ENCODE measurements at places on chromosomes 6 and 20.
A peak's percentile ranks its signal among the peaks of the same experiment; 100 is the strongest.

DNA sequence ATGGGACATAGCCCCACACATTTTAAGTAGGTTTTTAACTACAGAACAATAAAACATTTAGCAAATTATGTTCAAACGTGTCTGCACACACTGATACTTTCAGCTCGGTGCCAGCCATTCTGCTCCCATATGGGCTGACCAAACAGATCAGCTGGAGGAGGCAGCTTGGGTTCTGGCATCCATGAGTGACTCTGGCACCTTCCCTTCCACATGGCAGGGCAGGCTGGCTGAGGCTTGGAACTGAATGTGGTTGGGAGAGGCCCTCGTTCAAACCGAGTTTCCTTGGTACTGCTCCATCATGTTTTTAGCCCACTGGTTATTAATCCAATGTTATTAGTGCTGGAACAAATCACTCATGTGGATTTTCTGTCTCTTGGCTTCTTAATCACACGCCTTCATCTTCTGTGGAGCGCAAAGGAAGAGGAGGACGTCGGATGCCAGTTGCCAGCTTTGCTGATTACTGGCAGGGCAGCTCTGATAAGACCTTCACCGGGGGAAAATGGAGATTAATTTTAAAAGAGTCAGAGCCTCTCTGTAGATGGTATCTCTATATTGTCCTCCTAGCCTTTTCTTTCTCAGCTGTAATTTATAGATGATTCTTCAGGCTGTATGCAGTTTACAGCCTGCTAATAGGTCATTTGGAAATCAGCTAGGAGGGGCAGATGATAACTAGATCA is 93.1 kb upstream of the TIAM2 start:
- no peak for DNase-seq

DNA sequence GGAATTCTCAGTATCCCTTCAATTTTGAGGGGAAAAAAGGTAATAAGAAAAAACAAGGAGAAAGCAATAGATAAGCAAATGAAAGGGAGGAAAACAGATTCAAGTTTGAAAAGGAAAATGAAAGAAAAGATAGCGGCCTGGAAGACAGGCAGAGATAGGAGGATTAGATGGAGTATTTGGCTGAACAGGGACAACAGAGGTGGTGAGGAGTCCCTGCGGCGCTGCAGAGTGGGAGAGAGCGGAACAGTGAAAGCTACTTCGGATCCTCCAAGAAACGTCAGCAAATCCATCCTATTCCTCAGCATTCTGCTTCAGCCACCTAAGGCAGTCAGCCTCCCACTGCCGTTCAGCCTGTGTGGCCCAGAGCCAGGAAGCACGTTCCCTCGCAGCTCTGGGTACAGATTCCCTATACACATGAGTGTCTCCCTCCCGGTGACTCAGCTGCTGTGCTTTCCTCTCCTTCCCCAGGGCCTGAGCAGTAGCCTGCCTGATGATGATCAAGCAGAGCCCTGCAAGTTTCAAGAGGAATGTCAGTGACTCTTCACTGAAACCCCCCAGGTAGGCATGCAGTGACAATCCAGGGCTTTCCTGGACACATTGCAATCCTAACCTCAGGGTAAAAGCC is 43.4 kb upstream of the CDYL start:
- peak; percentile 27 for DNase-seq

DNA sequence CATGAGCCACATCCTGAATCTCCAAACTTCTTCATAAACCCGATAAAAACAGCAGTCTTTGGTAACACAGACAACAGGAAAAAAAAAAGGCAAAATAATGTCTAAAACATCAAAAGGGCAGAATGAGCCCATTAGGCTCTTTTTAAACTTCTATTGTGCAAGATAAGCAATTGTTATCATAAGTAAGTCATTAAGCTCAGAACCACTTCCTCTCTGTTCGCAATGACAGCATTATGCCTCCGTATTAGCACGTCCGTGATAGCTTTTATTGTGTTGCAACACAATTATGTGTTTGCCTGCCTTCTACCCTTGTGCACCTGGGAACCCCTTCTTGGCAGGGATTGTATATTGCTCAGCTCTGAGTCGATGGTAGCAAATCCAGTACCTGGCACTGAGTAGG is 147.1 kb downstream of the LRFN2 start:
- no peak for DNase-seq

DNA sequence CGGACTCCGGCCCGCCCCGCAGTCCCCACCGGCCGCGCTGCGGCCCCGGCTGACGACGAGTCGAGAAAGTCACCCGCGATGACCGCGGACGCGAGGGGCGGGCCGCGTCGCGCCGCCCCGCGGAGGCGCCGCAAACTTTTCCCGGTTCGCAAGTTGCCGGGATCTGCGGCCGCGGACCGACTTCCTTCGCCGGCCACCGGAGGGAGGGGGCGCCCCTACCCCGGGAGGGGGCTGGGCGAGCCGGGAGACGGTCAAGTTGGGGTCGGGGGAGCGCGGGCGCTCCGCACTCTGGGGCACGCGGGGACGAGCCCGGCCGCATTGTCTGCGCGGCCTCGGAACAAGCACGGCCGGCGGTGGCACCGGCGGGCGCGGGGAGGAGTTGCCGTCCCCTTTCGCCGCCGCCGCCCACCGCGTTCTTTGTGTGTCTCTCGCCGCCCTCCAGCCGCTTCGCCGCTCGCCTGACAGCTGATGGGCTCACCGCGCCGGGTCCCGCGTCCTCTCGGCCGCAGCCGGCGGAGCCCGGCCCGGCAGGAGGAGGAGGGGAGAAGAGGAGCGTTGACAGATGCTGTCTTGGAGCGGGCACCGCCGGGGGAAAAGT is 131.6 kb downstream of the OGFRL1 start:
- no peak for DNase-seq

GRCh38 chr6:125503181-125503580 is 201.4 kb upstream of the HDDC2 start:
- no peak for DNase-seq

- no peak for DNase-seq
Measured at GRCh38 chr6:89781070-89782034, 38.2 kb downstream of the MDN1 start.

DNA sequence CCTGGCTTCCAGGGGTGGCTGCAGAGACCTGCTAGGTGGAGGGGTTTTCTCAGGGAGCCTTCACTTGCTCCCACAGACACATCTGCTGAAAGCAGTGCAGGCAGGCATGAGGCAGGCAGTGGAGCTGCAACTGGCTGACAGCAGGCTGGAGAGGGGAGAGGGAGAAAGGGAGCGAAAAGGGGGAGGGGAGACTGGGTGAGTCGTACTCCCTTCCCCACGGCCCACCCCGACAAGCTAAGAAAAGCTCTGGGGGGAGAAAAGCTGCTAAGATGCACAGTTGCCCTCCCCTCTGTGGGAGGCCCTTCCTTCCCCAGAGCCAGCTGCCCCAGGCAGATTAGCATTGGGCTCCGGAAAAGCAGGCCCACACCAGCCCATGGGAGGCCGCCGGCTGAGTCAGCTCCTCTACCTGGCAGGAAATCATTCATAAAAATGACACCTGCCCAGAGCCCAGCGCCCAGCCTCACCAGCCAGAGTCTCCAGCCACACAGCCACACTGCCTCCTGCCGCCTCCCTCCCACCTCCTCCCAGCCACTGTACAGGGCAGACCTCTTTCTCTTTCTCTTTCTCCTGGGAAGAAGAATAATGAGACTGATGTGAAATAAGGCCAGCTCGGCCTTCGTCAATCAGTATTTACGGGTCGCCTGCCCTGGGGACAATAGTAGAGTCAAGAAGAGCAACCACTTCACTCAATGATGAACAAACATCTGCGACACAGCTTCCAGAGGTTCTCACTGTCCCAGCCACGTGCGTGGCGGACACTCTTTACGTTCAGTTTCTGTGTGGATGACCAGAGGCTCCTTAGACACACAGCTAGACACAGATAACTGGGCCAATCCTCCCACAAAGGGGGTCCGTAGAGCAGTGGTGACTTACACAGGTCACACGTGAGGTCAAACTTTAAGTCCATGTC is 7.7 kb upstream of the C20orf203 start:
- no peak for DNase-seq

GRCh38 chr6:27332692-27333641 is 20.9 kb upstream of the POM121L2 start:
- DNase-seq = peak; percentile 92

GRCh38 chr6:127518191-127518709 is 885 bp downstream of the MTCL3 start:
- no peak for DNase-seq

GRCh38 chr20:6660441-6660840 is 107.0 kb upstream of the BMP2 start:
- DNase-seq = no peak

DNA sequence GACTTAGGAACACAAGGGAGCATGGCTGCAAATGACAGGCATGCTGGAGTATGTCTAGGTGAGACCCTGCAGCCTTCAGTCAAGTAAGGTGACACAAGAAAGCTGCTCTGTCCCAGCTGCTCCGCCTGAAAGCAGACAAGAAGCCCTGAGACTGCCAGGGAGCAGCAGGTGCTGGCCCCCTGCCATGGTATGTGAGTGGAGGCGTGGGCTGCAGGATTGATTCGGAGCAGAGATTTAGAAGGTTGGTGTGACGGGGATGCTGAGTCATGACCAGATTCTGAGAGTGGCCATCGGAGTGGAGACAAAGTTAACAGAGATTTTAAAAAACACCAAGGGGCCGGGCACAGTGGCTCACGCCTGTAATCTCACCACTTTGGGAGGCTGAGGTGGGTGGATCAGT is 17.8 kb downstream of the LRP11 start:
- no peak for DNase-seq

GRCh38 chr20:9093218-9093957 is 24.5 kb downstream of the PLCB4 start:
- DNase-seq = no peak

- no peak for DNase-seq
Measured at GRCh38 chr6:54198134-54198533, 86.9 kb downstream of the MLIP start.

DNA sequence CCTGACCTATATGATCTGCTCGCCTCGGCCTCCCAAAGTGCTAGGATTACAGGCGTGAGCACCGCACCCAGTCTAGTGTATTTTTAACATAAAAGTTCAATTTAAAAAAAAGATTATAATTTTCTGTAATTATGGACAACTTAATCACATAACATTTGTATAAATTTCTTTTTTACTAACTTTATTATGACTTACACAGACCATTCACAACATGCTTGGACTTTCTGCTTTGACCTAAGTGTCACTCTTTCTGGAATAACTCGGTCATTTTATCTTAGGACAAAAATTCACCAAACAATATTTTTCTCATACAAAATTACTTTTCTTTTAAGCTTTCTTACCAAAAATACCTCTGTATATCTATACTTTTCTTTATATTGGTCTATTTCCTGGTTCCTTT is 15.4 kb upstream of the IL22RA2 start:
- DNase-seq = no peak

- DNase-seq = no peak
Measured at GRCh38 chr6:125808060-125808459, 17.3 kb downstream of the NCOA7 start.

DNA sequence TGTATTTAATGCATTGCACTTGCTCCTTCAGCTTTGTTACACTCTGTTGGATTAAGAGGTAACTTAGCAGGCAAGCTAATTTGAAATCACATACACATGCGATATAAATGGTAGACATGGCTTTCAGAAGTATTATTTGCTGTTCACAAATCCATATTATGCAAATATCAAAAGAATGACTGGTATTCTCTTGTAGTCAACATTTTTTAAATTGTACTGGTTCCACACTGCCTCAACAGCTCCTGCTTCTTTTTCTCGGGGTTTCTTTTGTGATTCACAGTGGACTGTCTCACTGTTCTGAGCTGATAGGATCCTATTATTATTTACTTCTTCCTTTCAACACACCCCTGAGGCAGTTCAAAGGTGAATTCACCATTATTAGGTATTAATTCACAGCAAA is 927.4 kb downstream of the KIF16B start:
- no peak for DNase-seq

DNA sequence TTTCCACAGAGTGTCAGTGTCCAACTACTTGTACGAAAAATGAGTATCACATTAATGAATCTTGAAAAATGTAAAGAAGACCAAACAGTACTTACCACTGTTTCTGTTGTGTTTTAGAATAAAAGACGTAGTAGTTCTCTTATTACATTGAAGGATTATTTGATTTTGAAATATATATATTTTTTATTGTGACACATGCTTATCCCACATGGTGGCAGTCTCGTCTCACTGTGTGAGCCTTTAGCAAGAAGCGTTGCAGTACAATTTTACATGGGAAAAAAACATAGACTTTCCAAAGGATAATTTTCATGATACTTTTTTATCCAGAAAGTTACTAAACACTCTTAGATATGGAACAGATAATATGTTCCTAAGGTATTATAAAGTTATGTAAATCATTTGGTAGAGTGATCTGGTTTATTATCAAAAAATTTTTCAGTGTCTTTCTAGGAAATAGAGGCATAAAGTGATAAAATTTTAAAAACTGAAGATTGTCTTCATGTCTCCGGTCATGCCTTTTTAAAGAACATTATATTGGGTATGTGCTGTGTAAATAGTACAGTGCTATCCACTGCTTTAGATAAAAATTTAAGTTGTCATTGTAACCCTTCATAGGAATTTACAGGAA is 117.5 kb upstream of the SAMD5 start:
- no peak for DNase-seq

- peak; percentile 54 for DNase-seq
Measured at GRCh38 chr6:19472153-19472552, 365.0 kb upstream of the ID4 start.

DNA sequence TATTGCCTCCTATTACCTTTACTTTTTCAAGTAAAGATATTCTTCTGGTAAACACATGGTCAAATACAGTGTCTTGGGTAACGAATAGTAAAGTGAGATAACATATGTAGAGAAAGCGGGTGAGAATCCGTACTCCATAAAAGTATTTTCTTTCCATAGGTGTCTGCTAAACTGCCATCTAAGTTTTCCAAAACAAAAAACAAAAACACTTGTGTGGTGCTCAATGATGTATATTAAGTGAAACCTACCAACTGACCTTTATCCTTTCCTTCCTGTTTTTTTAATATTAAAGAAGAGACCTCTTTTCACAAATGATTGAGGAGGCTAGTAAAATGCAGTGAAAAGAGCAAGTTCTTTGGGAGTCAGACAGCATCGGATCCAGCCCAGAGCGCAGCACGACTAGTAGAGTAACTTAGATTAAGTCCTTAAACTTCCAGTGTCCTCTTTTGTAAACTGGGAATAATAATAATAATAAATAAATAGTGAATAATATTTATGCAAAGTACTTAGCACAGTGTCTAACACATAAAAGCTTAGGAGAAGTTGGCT is 437 bp upstream of the CDKAL1 start:
- no peak for DNase-seq

All from Panc1 (cell line).